ENCODE measurements at places on chromosomes 2 and 18. TPM values are rescaled to one million over a fixed set of nuclear protein-coding genes. Genes with fewer than 3 reads are reported as not detected.

- no peak for DNase-seq
Observed at GRCh38 chr2:119696005-119696404, 17.0 kb downstream of the TMEM177 start.

SANBR gene
- 10.7 TPM for total RNA-seq

DNA sequence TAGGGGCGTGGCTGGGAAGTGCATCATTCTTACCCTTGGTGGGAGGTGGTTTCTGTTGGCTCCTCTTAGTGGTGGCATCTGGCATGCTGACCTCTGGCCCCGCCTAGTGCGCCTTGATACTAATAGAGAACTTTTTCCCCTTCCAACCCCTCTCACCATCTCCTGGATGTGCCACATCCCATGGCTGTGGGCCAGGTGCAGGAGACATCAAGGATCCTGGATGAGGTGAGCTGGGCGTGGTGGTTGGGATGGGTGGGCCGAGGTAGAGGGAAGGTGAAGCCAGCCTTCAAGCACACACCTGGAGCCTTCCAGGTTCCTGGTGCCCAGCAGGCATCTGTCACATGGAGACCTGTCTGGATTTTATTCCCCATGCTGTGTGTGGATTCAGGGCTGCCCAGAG lies 149.2 kb downstream of the DYSF start:
- peak; percentile 44 for DNase-seq

- DNase-seq: no peak
Observed at GRCh38 chr2:54630858-54631497, 92.5 kb upstream of the EML6 start.

DNA sequence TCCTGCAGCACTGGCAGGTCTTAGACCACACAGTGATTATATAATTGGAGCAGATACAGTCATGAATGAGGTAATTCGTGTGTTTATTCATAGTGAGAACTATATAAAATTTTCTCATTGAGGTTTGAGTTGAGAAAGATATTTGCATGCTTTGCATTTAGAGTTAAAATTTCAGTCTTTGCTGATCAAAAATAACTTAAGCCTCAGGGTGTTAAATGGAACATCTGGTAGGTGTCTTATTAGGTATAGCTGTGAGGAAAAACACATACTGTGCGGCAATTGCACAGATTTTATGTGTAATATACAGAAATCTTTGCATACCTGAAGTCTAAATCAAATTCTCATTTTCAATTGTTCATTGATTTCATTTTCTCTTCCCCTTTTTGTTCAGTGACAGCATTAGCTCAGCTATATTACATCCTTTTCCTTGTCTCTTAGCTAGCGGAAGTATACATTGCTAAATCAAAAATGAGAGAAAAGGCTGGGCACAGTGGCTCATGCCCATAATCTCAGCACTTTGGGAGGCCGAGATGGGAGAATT lies 21.2 kb downstream of the GORASP2 start:
- DNase-seq: no peak

- no peak for DNase-seq
Observed at GRCh38 chr18:62523631-62524439, 1.0 kb downstream of the ZCCHC2 start.

GRCh38 chr2:8475349-8476031 lies 206.4 kb upstream of the ID2 start:
- no peak for DNase-seq

- DNase-seq: no peak
Observed at GRCh38 chr2:217568289-217568971, 434.4 kb downstream of the TNS1 start.

ALK gene
- total RNA-seq: not detected

EVX2 gene
- total RNA-seq: not detected

DNA sequence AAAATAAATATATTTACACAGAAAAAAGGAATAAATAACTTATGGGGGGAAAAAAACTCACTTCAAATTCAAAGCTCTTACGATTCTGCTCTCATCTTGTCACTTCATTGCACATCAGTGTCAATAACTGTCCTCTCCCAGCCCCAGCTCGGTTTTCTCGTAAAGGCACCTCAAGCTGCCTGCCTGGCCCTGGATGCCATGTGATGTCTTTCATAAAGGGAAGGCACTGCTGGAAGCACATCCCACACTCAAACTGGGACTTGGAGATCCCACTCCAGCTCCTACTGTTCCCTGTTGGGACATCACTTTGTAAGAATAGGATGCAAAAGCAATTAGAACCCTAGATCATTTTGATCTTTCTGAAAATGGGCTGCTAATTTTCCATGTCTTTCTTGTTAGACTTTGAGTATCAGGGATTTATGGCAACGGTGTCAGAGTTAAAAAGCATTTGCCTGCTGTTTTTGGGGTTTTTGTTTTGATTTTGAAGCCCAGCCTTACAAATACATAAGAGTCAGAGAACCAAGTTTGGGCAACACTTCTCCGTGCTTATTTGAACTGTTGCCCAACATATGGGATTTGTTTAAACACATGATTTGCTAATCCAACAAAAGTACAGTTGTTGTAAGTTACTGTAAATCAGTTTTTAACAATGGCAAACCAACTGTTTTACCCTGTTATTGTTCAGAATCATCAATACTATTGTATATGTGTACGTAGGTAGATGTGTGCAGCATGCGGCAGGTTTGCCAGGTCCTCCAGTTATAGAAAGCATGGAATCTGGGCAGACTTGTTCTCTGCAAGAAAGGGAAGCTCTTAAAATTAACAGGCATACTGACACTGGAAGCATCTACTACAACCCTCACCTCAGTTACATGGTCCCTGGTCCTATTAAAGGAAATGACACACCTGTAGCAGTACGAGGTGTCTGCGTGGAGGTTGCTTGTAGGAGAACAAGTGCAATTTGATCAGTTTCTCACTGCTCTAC lies 20.6 kb downstream of the SERTAD2 start:
- no peak for DNase-seq

IL18RAP gene
- 0.11 TPM for total RNA-seq

VWC2L gene
- total RNA-seq: not detected

NEU2 gene
- total RNA-seq: not detected

IL36G gene
- not detected for total RNA-seq

- DNase-seq: no peak
Observed at GRCh38 chr2:84821806-84822205, 59.1 kb downstream of the TRABD2A start.

SCN3A gene
- 1.4 TPM for total RNA-seq

GRCh38 chr2:107380912-107381311 lies 445.8 kb upstream of the RGPD4 start:
- no peak for DNase-seq

DNA sequence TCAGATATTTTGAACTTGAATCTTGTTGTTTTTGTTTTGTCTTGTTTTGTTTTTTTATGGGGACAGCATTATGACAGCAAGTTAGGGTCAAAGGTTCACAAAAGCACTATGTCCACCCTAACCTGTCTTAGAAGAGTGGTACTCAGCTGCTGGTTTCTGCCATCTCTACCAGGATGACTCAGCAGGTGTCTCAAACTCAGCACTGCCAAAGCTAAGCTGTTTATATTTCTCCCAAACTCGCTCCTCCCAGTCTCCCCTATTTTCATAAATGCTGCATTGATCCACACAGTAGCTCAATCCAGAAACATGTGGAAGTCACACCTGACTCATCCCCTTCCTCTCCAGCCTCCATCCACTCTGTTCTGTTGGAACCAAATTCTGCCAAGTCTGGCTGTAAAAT lies 134.9 kb downstream of the ZBTB7C start:
- no peak for DNase-seq

ZBTB7C gene
- total RNA-seq: 8.1 TPM

HOXD1 gene
- total RNA-seq: 9.8 TPM

GRCh38 chr2:240851078-240851991 lies 17.3 kb upstream of the AGXT start:
- DNase-seq: no peak

BCL2 gene
- 20.5 TPM for total RNA-seq

DNA sequence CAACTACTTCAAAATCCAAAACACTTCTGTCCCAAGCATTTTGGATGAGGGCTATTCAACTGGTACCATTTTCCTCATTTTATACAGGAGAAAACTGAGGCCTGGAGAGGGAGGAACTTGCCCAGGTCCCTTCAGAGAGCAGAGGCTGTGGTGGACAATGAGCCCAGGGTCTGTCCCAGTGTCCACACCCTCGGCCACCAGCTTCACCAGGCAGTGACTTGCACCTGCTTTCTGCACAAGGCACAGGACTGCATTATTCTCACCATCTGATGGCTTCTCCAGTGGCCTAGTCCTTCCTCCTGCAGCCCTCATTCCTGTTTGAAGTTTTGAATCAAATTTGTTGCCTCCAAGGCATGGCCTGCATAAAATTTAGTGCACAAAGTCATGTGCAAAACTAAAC lies 53.3 kb downstream of the RNF144A start:
- no peak for DNase-seq

All from ascending aorta (tissue), 2 donors.